H1 (cell line): ENCODE measurements at places on chromosomes 7 and 10. TPM values are rescaled to one million over a fixed set of nuclear protein-coding genes. Genes with fewer than 3 reads are reported as not detected.

Gene CCL24
- not detected in 2 replicates for total RNA-seq

Gene BHLHA15
- total RNA-seq = 2.7 and 3.5 TPM in 2 replicates

GRCh38 chr7:91080351-91080750 is 183.9 kb upstream of the FZD1 start:
- H3K4me3 ChIP-seq = no peak overlapping the region
- no peaks in the 10 kb centered on the region for H3K4me1 ChIP-seq
- H3K27me3 ChIP-seq = peaks cover 1% of the 10 kb centered on the region
- H3K27ac ChIP-seq = no peak overlapping the region
- DNase-seq = no peak
- H3K36me3 ChIP-seq = no peaks in the 10 kb centered on the region

- H3K4me1 ChIP-seq = peaks cover 27% of the 10 kb centered on the region
- no peak for DNase-seq
- no peak overlapping the region for H3K27ac ChIP-seq
- no peak overlapping the region for H3K4me3 ChIP-seq
- no peaks in the 10 kb centered on the region for H3K36me3 ChIP-seq
Measured at GRCh38 chr7:70616211-70616610, 515.7 kb upstream of the GALNT17 start.

Gene EGR2
- total RNA-seq = 2.1 and 3.0 TPM in 2 replicates

GRCh38 chr7:140238778-140239652 is 62.2 kb upstream of the KDM7A start:
- H3K27ac ChIP-seq = no peak overlapping the region
- DNase-seq = no peak
- H3K4me1 ChIP-seq = no peaks in the 10 kb centered on the region

DNA sequence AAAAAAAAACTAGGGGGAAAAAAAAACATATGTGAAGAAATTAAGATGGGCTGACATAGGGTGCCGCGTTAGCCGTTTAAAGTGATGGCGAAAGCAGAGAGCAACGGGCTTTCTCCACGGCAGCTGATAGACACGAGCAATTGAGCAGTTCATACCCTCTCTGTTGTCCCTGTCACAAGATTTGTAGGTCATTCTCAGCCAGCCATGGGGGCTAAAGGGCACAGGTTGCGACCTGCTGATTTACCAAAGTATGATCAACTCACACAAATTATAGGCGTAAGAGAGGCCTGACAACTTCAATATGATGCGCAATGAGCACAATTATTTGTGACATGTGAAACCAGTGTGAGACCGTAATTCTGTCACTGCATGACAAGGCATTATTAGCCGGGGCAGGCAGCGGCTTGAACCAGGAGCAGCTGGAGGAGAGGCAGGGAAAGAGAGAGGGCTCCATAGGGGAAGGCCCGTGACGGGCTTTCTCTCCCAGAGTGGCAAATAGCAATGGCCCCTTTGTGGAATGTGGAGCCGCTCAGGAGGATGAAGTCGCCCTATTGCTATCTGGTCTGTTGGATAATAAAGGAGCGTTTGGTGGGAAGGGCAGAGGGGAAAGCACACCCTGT is 195.1 kb upstream of the HABP2 start:
- no peak overlapping the region for H3K4me3 ChIP-seq
- H3K27me3 ChIP-seq = no peaks in the 10 kb centered on the region
- no peak for DNase-seq
- H3K27ac ChIP-seq = no peak overlapping the region
- no peaks in the 10 kb centered on the region for H3K4me1 ChIP-seq
- no peaks in the 10 kb centered on the region for H3K36me3 ChIP-seq

Gene MMRN2
- total RNA-seq = 0.96 and 1.2 TPM in 2 replicates

DNA sequence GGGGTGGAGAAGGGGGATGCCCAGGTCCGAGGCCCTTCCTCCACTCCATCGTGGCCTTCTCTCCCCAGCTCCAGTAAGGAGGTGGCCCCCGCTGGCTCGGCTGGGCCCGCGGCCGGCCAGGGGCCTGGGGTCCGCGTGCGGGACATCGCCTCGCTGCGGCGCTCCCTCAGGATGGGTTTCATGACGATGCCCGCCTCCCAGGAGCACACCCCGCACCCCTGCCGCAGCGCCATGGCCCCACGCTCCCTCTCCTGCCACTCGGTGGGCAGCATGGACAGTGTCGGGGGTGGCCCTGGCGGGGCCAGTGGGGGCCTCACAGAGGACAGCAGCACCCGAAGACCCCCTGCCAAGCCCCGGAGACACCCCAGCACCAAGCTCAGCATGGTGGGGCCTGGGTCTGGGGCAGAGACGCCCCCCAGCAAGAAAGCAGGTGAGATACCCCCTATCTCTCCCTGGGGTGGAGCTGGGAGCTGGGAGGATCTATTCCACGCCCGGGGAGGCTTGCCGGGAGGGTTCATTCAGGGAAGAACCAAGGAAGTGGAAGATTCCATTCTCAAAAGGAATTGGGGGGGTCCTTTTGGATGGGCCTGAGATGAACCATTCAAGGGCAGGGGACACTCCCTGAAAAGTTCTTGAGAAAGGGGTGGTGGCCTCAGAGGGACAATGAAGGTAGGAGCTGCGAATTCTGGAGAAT is 3.2 kb downstream of the NYAP1 start:
- H3K27ac ChIP-seq = no peak overlapping the region
- no peaks in the 10 kb centered on the region for H3K36me3 ChIP-seq
- DNase-seq = no peak

DNA sequence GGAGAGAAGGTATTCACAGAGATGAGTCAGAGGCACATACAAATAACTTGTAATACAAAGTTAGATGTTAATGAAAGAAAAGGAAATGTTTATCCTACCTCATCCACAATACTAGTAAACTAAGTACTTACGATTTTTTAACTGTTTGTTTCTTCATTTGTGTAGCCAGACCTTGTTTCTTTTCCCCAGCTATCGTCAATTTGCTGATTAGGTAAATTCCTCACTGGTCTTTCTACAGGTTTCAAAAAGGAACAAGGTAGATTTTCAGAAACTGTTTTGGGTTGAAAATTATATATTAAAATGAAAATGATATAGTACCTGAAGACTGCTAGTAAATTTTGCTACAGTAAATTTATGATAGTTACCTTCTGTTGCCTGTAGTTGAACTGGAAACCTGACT is 56.6 kb downstream of the PON1 start:
- H3K4me1 ChIP-seq = no peaks in the 10 kb centered on the region
- H3K36me3 ChIP-seq = no peaks in the 10 kb centered on the region
- H3K27ac ChIP-seq = no peak overlapping the region
- no peaks in the 10 kb centered on the region for H3K27me3 ChIP-seq
